ENCODE measurements at places on chromosomes 1 and 21.

- no peak for DNase-seq
Observed at GRCh38 chr1:30763651-30764248, 6.2 kb upstream of the LAPTM5 start.

DNA sequence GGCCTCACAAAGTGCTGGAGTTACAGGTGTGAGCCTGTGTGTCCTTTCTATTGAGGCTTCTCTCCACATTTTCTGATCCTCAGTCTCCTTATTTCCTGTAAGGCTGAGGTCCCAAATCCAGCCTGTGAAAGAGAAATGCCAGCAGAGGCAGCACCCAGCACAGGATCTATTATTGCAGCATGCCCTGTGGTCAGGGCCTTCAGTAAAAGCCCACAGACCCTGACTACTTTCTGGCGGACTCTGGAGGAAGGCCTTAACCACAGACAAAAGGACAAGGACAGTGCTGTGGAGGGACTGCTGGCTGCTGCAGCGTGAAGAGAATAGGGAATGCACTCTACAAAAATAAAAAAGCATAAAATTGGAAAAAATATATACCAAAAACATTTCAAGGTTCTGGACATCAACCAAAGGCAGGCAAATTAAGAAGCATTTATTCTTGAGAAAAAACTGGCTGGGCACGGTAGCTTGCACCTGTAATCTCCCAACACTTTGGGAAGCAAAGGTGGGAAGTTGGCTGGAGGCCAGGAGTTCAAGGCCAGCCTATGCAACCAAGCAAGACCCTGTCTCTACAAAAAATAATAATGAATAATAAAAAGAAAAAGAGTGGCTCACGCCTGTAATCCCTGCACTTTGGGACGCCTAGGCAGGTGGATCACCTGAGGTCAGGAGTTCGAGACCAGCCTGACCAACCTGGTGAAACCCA, 9.4 kb upstream of the PGD start:
- no peak for DNase-seq

DNA sequence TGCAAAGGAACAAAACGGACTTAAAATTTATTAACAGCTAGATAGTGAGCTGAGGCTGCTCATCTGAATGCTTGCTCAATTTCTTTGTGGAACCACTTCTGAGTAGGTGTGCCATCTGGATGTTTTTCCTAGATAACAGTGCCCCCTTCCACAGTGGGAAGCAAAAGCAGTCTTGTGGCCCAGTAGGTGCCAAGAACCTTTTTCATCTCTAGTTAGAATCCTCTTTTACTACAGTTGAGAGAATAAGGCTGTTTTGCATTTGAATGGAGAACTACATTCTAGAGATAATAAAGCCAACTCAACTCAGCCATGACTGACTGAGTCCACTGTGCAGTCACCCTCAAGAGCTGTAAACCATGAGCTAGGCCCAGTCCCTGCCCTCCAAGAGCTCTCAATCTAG, 13.3 kb downstream of the F3 start:
- no peak for DNase-seq

- no peak for DNase-seq
Observed at GRCh38 chr1:109897259-109897955, 13.2 kb upstream of the CSF1 start.

- DNase-seq: no peak
Observed at GRCh38 chr1:47180603-47181094, 9.2 kb downstream of the PDZK1IP1 start.

- no peak for DNase-seq
Observed at GRCh38 chr21:41622831-41623548, 115.0 kb upstream of the TMPRSS2 start.

DNA sequence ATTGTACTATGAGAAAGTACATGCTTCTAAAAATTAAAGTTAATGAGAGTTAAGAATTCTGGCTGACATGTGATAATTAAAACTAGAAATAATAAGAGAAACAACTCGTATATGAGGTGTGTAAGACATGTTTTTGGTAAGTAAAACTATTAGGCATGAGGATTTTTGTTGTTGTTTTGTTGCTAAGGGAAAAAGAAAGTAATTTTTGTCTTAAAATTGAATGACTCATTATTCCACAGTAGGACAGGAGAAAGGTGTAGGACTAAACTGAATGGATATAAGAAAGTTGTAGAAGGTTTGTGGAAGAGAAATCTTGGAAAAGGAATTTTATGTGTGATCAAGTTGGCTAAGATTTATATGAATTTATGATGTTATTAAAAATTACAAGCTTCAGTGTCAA, 54.8 kb downstream of the TBX19 start:
- no peak for DNase-seq

GRCh38 chr1:218817691-218818465, 355.8 kb upstream of the LYPLAL1 start:
- no peak for DNase-seq

DNA sequence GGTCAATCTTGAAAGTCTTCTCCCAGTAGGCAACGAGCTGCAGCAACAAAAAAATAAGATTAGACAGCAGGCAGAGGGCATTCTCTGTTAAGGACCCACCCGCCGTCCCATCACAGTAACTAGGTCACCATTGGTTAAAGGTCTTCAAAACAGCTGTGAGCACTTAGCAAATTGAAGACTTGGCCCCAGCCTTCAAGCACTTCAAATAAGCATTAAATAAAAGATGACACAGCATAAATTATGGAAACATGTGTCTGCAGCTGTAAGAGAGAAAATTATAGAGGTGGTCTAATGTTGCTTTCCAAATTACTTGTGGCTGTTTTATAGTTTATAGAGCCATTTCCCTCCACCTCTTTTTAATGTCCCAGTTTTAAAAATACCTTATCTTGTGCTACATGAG, 61.2 kb downstream of the VANGL1 start:
- no peak for DNase-seq

- no peak for DNase-seq
Observed at GRCh38 chr1:115712911-115713609, 55.5 kb downstream of the CASQ2 start.

DNA sequence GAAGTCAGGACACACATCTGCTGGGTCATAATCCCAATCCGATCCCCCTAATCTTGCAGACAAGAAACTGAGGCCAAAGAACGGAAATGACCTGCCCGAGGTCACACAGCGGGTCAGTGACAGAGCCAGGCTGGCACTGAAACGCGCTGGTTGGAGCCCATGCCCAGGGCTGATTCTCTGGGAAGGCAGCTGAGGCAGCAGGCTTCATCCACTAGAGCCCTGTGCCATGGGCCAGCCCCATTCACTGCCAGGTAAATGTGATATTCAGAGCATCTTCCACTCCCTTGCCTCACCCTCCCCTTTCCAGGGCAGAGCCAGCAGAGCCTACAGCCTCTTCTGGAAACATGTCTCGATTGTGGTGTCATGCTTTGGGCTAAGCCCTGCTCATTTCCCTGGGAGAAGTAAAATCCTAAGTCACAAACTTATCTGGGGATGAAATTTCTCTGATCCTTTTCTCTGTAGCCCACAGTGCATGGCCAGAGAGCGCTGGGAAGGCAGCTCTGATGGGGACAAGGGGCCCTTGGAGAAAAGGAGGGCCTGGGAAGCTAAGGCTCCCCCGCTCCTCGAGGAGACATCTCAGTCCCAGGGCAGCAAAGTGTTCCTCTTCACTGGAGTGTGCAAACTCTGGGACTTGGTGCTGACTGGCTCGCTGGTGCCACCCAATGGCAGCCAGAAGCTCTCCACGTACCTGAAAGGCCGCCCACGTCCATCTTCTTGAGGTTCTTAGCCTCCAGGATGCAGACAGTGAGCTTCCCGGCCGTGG, 110.4 kb downstream of the SYT2 start:
- no peak for DNase-seq
